ENCODE measurements at places on chromosomes 7 and 10.

- no peak for DNase-seq
Observed at GRCh38 chr10:30963992-30964930, 67.4 kb downstream of the ZNF438 start.

- no peak for DNase-seq
Observed at GRCh38 chr7:73888959-73889358, 28.0 kb downstream of the TMEM270 start.

GRCh38 chr7:156753630-156754029 lies 113.1 kb downstream of the RNF32 start:
- DNase-seq = no peak

- no peak for DNase-seq
Observed at GRCh38 chr10:73814896-73815718, 3.7 kb upstream of the NDST2 start.

GRCh38 chr10:404991-405390 lies 269.7 kb downstream of the ZMYND11 start:
- DNase-seq = no peak

DNA sequence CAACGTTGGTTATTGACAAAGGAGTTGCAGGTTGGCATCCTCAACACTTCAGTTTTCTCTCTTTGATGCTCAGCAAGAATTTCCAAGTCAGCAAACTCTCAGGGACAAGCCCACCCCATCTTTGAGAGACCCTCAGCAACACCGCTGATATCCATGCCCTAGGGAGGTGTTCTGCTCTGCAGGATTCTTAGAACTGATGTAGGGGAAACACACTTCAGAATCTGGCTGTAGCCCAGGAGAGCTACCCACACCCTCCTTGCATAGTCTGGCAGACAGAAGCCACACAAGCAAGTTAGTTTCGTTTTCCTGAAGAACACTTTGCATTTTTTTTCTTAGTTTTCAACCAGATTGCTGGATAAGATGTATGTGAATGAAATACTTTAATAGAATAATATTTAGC lies 822 bp downstream of the SAMD9L start:
- no peak for DNase-seq

- no peak for DNase-seq
Observed at GRCh38 chr7:47576031-47576865, 5.7 kb downstream of the TNS3 start.

DNA sequence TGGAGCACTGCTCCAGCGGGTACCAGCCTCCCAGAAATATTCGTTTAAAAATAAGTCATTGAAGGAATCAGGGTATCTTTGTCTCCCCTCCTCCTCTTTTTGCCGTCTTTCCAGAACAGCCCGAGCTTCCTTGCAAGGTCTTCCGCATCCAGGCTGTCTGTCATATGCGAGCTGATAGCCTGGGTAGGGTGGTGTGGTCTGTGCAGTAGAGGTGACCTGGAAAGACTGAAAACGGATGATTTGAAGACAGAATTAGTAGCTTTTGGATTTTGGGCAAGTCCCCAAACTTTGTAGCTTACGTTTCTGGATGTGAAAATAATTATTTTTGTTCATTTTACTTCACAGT lies 480 bp downstream of the VPS50 start:
- no peak for DNase-seq

DNA sequence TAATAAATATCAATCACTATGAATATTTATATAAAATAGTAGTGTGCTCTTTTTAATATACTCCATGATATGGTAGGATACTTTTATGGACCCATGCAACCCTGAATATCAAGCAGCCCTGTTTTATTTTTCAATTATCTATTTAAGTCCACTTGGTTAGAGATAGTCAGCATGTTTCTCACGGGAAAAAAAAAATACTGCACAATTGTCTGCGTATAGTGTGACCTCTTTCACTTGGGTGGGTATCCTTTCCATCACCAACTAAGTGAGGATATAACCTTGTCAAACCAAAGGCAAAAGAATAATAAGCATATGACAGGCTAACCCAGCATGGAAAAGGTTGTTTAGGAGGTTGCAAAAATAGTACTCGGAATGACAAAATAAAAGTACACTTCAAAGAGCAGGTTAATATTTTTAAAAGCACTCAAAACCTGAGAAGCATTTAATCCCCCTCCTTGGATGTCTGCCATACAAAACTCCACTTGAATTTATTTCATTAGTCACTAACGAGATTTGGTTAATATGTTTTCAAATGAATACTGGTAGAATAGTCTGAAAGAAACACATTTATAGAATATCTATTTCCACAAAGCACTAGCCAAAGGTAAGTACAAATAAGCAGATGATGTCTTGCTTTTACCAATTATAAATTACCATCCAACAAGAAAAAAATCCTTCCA lies 76.5 kb downstream of the IMMP2L start:
- no peak for DNase-seq

DNA sequence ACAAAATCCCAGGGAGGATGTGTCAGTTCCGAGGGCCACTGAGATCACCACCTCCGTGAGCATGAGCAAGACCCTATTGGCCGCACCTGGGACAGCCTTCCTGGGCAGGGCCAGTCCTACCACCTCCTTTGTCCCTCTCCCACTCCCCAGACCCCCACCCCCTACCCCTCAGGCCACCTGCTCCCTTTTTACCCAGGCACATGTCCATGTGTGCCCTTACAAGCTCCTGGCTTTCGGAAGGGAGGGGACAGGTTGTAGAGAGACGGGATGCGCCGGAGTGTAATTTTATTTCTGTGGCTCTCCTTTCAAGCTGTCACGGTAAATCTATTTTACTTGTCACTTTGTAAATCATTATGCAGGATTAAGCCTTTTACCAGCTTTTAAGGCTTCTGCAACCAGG lies 20.9 kb downstream of the ZMIZ1 start:
- no peak for DNase-seq

DNA sequence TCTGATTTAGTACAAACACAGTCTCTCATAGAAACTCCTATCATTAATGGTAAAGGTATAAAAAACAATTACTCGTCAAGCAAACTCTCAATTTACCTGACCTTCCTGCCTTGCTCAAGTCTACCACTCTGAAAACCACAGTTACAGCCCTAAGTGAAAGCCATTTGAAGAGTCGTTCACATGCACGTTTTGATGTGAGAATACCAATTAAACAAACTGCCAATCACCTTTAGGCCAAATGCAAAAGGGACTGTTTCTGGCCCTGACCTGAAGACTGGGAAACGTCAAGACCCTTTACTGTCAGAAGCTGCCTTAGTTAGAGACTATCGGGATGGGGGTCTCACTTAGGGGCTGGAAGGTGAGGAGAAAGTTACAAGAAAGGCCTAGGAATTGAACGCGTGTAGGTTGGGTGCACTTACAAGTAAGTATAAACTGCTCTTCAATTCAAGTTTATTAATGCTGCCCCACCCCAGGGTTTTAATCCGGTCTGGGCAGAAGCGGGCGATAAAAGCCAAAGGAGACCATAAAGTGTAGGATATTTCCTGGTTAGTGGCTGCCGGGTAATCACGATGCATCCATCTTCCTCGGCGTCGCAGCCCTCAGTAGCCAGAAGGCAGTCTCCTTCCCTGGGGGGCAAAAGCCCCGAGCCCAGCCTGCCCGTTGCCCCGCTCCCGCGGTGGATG lies 935 bp downstream of the TM9SF3 start:
- no peak for DNase-seq

- no peak for DNase-seq
Observed at GRCh38 chr7:48053736-48054135, 18.4 kb downstream of the C7orf57 start.

- no peak for DNase-seq
Observed at GRCh38 chr10:20768843-20769242, 128.3 kb downstream of the NEBL start.

- DNase-seq = no peak
Observed at GRCh38 chr10:72257051-72257892, 16.5 kb upstream of the DDIT4 start.

- DNase-seq = no peak
Observed at GRCh38 chr10:12597788-12598765, 248.7 kb downstream of the CAMK1D start.

GRCh38 chr10:133264461-133264860 lies 12.2 kb downstream of the ADAM8 start:
- DNase-seq = no peak

DNA sequence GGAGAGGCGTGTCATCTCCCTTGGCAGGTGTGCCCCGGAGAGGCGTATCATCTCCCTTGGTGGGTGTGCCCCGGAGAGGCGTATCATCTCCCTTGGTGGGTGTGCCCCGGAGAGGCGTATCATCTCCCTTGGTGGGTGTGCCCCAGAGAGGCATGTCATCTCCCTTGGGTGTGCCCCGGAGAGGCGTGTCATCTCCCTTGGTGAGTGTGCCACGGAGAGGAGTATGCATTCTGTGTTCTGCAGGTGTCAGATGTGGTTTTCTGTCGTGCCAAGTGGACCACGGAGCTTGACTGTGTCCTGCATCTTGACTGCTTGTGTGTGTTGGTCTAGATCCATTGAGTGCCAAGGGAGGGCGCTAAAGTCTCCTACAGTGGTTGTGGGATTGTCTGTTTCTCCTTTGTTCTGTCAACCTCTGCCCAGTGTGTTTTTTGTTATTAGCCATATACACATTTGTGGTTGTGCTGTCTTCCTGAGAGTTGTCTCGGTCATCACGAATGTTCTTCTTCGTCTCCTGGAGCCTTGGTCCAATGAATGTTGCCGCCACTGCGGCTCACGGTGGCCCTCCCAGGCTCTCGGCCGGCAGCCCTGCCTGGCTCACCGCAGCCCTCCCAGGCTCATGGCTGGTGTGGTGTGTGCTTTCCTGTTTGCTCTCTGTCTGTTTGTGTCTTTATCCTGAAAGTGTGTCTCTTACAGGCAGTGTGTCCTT lies 96.8 kb downstream of the INPP5A start:
- no peak for DNase-seq

DNA sequence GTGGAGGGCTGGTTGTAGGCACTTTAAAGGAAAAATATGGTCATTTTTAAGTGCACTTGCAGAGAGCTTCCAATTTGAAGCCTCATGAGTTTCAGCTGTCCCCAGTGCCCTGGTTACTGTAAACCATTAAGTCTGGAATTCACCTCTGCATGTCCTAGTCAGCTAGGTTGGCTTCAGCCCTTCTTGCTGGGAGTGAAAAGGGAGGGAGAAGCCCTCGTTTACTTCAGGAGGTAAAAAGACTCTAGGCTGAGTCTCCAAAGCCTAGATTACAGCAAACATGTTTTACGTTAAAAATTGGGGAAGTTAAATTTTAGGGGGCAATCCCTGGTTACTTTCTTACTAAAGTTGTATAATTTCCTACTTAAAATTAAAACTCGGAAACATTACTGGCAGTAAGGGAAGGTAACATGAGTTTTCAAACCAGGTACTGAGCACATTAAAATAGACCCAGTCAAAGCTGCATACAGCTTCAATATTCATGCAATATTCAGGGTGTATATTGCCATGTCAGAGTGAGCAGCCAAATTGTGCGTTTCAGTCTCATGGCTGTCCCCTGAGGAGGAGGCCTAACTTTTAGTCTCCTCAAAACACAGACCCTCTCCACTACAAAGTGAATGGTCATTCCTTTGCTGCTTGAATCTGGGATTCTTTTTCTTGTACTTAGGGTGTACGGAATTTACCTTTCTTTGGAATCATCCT lies 156.7 kb downstream of the PRKG1 start:
- DNase-seq = no peak

Data from cortex of kidney (tissue), 1 donor.